ENCODE measurements at places on chromosomes 12 and 14. TPM values are rescaled to one million over a fixed set of nuclear protein-coding genes. Genes with fewer than 3 reads are reported as not detected.

ACRBP gene
- 2.4 TPM for total RNA-seq

FAM90A1 gene
- not detected for total RNA-seq

TRIM9 gene
- 19.7 TPM for total RNA-seq

FITM1 gene
- total RNA-seq, result 0.42 TPM

RFLNA gene
- total RNA-seq, result 2.1 TPM

MARCHF9 gene
- 16.7 TPM for total RNA-seq

SERPINA6 gene
- total RNA-seq, result not detected

CMAS gene
- total RNA-seq, result 39.0 TPM

NGB gene
- not detected for total RNA-seq

DAO gene
- total RNA-seq, result not detected

KRT78 gene
- not detected for total RNA-seq

PPFIA2 gene
- total RNA-seq, result 8.3 TPM

IFI27 gene
- total RNA-seq, result 9.5 TPM

LRRIQ1 gene
- total RNA-seq, result 4.3 TPM

TPPP2 gene
- not detected for total RNA-seq

HHIPL1 gene
- total RNA-seq, result 2.3 TPM

C12orf54 gene
- not detected for total RNA-seq

DPPA3 gene
- not detected for total RNA-seq

ACTN1 gene
- total RNA-seq, result 73.9 TPM

OR4K5 gene
- total RNA-seq, result not detected

NYNRIN gene
- 10.3 TPM for total RNA-seq
